ENCODE measurements at places on chromosomes 3 and 15. TPM values are rescaled to one million over a fixed set of nuclear protein-coding genes. Genes with fewer than 3 reads are reported as not detected.

DNA sequence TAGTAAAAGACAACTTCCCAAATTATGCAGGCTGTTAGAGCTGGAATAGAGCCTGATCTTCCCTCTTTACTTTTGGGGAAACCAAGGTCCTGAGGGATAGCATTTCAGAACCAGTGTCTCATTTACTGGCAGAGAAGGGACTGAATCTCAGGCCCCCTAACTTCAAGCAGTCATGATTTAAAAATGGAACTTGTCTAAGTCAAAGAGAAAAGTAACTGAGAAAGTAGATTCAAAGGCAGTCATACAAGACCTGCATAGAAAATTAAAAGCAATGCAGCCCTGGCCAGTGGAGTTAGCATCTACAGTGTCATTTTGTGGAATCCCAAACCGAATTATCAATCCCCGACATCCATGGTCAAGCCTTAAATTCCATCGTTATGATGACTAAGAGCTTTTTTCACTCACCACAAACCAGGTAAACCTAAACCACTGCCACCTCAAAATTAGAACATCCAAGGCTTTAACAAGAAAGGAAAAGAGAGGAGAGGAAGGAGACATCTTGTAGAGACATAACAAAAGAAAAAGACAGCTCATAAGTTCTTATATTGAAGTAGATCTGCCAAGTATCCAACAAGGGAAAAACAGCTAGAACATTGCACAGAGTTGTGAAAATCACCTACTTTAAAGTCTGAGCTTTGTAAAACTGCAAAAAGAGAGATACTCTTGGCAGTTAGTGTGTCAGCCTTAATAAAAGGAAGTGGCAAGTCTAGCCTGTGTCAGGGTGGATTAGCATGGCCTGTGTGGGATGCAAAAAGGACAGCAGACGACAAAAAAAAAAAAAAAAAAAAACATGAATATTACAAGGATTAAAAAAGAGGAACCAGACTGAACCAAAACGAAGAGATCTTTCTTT lies 54.1 kb upstream of the CCR2 start:
- no peaks in the 10 kb centered on the region for H3K27me3 ChIP-seq
- no peaks in the 10 kb centered on the region for H3K36me3 ChIP-seq

DNA sequence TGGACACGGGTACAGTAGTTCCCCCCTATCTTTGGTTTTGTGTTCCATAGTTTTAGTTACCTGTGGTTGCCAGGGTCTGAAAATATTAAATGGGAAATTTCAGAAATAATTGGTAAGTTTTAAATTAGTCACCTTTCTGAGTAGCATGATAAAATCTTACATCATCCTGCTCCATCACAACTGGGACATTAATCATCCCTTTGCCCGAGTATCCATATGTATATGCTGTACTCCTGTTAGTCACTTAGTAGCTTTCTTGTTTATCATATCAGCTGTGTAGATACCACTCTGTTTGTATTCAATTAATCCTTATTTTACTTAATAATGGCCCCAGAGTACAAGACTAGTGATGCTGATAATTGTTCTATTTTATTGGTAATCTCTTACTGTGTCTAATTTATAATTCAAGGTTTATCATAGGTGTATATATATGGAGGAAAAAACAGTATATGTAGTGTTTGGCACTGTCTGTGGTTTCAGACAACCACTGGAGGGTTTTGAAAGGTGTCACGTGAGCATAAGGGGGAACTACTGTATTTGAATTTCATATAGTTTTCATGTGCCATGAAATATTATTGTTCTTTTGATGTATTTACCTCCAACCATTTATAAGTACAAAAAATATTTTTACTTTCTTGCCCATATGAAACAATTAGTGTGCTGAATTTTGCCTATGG lies 41.4 kb downstream of the CTDSPL2 start:
- H3K4me1 ChIP-seq: no peaks in the 10 kb centered on the region
- H3K36me3 ChIP-seq: peaks cover 8% of the 10 kb centered on the region
- no peaks in the 10 kb centered on the region for H3K27me3 ChIP-seq
- no peak for DNase-seq

GRCh38 chr15:73607405-73607804 lies 25.8 kb downstream of the NPTN start:
- no peaks in the 10 kb centered on the region for H3K27me3 ChIP-seq
- no peak overlapping the region for H3K27ac ChIP-seq
- peaks cover under 1% of the 10 kb centered on the region for H3K4me1 ChIP-seq
- no peak overlapping the region for H3K4me3 ChIP-seq

OR5K2 gene
- not detected for total RNA-seq
